ENCODE measurements at places on chromosomes 1 and 21.

DNA sequence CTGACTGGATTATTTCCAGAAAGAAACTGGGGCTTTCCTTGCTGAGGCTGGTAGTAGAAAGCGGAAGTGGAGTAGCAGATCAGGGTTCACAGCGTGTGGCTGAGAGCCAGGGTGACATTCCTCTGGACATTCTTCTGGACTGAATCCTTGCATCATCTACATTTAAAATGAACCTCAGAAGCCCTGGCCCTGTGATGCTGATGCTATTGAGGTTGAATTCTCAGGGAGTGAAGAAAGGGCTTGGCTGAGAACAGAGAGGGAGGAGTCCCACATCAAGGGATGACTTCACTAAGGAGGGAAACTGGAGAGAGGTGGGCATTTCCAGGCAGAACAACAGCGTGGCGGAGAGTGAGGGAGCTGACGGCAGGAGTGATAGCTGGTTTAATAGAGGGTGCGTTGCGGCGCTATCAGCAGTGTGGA is 102.3 kb upstream of the LMO4 start:
- no peak for DNase-seq

- peak; percentile 68 for DNase-seq
Measured at GRCh38 chr1:26287033-26287711, 7.3 kb downstream of the SH3BGRL3 start.

- DNase-seq, result no peak
Measured at GRCh38 chr1:32868806-32869455, 1.8 kb downstream of the FNDC5 start.

GRCh38 chr21:14353231-14353630 is 29.7 kb downstream of the HSPA13 start:
- no peak for DNase-seq

GRCh38 chr1:53470155-53470554 is 11.0 kb downstream of the DMRTB1 start:
- peak; percentile 29 for DNase-seq

DNA sequence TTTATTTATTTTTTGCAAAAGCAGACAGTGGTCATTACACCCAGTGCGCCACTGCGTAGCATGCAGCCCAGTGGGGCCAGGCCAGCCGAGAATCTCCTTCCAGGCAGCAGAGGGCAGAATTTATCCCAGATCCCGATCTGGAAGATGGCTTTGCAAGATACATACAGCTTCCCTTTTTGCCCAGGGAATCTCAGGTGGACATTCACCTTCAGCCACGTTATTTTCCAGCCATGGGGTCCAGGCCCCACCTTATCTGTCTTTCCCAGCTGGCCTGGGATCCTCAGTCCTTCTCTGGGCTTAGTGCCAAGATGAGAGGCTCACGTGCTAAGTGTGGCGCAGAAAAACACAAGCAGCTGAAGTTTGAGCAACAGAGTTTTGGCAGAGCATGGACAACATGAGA is 123.6 kb downstream of the AJAP1 start:
- DNase-seq, result no peak

DNA sequence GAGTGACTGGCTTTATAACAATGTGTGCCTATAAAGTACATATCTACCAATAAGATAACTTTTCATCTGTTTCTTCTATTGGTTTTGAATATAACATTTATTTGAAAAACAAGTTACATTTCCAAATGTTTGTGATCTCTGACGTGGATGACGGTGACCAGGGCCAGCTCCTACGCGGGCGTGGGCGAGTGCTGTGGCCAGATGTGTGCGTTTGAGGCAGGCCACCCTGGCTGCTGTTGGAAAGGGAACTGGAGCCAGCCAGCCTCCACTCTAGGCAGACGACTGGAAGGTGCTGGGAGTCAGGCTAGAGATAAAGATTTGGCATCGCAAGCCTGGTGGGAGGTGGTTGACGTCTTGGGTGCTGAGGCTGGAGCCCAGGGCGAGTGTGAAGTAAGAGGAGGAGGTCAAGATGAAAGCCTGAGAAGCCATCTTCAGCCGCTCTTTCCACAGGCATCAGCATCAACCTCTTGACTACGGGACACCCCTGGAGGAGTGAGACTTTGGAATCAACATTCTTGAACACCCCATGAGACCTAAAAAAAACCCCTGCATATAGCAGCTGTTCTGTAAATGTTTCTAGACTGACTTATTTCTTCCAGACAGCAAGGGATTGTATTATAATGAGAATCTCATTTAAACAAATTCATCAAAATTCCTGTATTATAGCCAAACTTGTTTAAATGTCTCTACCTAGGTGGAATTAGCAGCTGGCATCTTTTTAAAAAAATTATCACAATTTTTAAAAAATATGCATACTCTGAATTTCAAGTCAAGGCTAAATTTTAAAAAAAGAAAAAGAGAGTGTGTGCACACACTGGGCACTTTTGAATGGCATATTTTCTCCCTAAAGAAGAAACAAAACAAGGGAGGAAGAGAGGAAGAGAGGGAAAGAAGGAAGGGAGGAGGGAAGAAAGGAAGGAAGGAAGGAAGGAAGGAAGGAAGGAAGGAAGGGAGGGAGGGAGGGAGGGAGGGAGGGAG is 112.5 kb upstream of the SLC44A3 start:
- DNase-seq, result no peak

GRCh38 chr1:4931486-4931885 is 277.1 kb downstream of the AJAP1 start:
- DNase-seq, result no peak

GRCh38 chr1:222018041-222018440 is 276.2 kb upstream of the DUSP10 start:
- DNase-seq, result no peak

GRCh38 chr1:22048351-22049192 is 3.9 kb upstream of the CDC42 start:
- DNase-seq, result no peak

DNA sequence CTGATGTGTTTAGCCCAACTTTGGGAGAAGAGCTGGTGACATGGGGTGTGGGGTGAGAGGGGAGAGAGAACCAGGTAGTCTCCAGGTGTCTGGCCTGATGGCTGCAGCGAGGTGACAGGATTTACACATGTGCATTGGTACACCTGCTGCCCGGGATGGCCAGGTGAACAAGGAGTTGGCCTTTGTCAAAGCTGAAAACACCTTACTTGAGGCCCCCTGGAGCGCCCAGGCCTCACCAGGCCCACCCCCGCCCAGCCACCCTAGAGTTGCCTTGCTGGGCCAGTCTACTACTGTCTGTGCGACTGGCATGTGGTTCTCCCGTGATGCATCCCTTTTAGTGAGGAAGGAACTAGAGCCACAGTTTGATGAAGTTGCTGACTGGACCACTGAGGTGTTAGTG is 90.5 kb downstream of the ADARB1 start:
- no peak for DNase-seq

DNA sequence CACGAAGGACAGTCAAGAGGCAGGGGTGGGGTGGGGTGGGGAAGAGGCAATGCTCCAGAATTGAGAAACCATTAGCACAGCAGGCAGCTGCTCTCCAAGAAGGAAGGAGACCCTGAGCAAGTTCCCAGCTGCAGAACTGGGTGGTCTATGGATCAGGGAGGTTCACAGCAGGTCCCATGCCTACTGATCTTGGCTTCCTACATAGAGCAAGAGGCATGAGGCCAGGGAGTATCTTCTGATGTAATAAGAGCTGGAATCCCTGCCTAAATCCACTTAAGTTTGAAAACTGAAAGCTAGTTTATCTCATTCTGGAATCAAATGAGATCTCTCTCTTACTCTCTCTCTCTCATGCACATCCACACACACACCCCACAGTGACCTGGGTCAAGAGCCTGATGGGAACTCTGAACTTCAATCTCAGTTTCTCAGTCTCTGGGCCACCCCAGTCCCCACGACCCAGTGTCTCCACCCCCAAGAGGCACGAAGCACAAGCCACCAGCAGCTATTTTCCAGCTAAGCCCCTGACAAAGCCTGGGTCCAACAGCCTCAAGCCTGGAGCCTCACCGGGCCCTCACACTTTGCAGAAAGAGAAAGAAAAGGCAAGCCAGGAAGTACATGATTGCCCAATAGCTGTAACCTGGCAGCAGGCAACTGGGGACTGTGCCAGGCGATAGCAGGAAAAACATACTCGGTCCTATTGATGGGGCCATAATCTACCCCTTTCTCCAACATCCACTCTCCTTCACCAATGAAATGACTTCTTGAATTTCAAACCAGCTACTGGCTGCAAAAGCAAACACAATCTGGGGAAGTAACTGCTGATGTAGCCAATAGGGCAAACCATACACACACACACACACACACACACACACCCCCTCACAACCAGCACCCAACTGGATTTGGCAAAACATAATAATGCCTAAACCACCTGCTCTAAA is 2.2 kb downstream of the NUAK2 start:
- DNase-seq, result no peak

- no peak for DNase-seq
Measured at GRCh38 chr1:158654571-158654970, 31.9 kb downstream of the SPTA1 start.

DNA sequence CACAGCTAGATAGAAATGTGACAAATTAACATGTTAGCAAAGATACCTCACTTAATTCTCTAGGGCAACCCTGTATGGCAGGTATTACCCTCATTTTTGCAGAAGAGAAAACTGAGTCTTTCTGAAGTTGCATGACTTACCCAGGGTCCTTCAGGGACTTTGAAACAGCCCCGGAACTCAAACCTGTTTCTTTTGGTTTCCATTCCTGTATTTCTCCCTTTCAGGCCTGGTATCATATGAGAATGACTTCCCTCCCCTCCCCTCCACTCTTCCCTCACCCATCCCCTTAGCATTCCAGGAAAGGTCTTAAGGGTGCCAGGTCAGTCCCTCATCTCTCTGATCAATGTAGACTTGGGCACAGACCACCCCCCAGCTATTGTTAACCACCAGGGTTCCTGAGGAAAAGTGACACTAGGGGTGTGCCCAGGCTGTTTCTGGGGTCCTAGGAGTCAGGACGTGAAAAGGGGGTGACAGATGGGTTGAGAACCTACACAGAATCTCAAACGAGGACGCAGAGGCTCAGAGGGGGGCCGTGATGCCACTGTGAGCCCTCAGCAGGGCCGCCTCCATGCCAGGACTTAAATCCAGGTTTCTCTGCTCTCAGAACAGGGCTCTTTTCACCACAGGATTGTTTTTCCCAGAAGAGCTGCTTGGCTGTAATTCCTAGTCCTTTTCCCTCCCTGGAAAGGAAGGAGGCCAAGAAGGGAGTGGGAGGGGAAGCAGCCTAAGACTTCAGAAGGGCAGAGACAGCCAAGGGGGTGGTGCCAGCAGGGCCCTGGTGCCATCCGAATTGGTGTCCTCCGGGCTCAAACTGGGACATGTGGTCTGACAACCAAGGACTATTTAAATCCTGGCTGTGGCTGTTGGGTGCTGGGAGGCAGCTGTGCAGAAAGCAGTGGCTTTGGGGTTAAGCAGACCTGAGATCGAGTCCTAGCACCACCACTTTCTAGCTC is 2.1 kb upstream of the WASF2 start:
- DNase-seq, result no peak

DNA sequence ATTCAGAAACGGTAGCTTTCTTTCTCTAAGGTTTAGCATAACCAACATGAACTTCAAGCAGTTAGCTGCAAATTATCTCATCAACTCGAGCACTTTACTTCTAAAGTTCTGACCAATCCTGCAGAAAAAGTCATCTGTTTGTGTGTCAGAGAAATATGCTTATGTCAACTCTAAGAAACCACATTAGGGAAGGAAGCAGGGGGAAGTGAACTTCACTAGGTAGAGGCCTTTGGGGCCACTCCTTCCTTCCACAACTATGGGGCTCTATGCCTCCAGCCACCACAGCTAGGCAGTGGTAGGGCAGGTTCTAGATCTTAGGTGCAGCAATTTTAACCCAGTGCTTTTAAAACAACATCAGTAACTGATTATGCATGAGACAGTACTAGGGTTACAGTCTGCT is 375.9 kb downstream of the DSCAM start:
- DNase-seq, result no peak

GRCh38 chr1:167107456-167107855 is 13.6 kb downstream of the STYXL2 start:
- DNase-seq, result no peak

GRCh38 chr1:244548558-244549115 is 87.6 kb downstream of the CATSPERE start:
- DNase-seq, result no peak

DNA sequence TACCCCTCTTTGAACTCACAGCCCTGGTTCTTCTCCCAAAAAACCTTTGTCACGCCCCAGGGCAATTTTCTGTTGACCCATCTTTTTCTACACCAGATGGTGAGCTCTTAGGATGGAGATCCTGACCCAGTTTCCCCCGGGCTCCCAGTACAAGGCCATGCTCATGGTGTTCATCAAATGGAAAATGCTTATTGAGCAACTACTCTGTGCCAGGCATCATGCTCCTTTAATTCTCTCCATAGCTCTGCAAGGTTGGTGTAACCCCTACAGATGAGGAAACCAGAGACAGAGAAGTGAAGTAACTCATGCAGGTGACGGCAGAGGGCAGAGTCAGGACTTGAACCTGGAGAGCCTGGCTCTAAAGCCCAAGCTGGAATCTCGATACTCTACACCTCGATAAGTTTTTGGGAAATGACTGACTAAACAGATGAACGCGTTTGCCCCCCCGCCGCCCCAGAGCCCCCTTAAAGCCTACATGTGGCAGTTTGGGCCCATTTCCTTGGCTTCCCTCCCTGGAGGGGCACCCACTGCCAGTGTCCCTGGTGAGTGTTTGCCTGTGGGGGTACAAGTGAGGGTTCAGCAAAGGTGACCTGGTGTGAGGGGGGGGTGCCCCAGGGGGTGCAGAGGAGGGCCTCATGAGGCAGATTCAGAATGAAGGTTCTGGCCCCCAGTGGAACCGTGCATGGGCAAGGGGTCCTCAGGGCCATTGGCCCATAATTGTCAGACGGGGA is 30.2 kb upstream of the RUNX3 start:
- no peak for DNase-seq

GRCh38 chr1:101849356-101849755 is 147.4 kb downstream of the OLFM3 start:
- no peak for DNase-seq
